ENCODE measurements at places on chromosomes 1 and 21. TPM values are rescaled to one million over a fixed set of nuclear protein-coding genes. Genes with fewer than 3 reads are reported as not detected.
A peak's percentile ranks its signal among the peaks of the same experiment; 100 is the strongest.

Gene C1orf56
- 5.7 TPM for total RNA-seq

Gene PRDM16
- 15.2 TPM for total RNA-seq

Gene TNFRSF4
- total RNA-seq: 2.6 TPM

DNA sequence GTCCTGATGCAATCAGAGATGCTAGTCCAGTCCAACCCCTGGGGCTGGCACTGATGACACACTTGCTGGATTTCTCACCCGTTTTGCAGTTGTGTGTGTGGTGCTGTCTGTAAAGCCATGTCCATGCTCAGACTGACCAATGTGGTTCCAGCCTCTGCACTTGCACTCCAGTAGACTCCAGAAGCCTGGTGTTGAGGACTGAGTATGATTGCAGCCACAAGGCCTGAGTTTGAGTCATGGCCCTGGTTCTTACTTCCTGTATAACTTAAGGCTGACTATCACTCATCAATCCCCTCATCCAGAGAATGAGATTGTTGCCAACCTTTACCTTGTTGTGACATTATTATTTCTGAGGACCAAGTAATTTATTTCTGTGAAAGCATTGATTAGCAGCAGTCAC, 34.8 kb upstream of the IKBKE start:
- H3K36me3 ChIP-seq: no peaks in the 10 kb centered on the region
- H3K27me3 ChIP-seq: no peaks in the 10 kb centered on the region

GRCh38 chr1:91958926-91959325, 9.7 kb downstream of the BRDT start:
- H3K27me3 ChIP-seq: no peaks in the 10 kb centered on the region
- no peak overlapping the region for H3K4me3 ChIP-seq
- no peaks in the 10 kb centered on the region for H3K4me1 ChIP-seq
- no peak for DNase-seq

- no peaks in the 10 kb centered on the region for H3K4me1 ChIP-seq
- no peak overlapping the region for H3K27ac ChIP-seq
- no peaks in the 10 kb centered on the region for H3K27me3 ChIP-seq
- H3K4me3 ChIP-seq: no peak overlapping the region
- H3K36me3 ChIP-seq: no peaks in the 10 kb centered on the region
- peak; percentile 67 for DNase-seq
These were observed 12.8 kb upstream of the LMX1A start for GRCh38 chr1:165369255-165369848.

DNA sequence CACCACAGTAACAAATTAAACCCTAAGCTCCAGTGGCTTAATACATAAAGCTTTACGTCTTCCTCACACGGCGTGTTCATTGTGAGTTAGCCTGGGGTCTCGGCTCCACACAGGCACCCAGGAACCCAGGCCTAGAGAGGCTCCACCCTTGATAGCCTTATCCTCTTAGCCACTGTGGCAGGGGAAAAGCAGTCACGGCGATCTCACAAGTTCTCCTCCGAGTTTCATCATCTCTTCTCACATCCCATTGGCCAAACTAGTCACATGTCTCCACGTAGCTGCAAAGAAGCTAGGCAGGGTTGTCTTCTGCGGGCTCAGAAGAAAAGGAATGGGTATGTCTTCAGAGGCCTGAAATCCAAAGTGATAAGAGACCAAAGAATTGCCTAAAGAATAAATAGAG, 122.3 kb upstream of the GRIK3 start:
- no peak for DNase-seq
- H3K36me3 ChIP-seq: no peaks in the 10 kb centered on the region
- no peak overlapping the region for H3K27ac ChIP-seq
- H3K27me3 ChIP-seq: no peaks in the 10 kb centered on the region
- no peak overlapping the region for H3K4me3 ChIP-seq
- no peaks in the 10 kb centered on the region for H3K4me1 ChIP-seq

DNA sequence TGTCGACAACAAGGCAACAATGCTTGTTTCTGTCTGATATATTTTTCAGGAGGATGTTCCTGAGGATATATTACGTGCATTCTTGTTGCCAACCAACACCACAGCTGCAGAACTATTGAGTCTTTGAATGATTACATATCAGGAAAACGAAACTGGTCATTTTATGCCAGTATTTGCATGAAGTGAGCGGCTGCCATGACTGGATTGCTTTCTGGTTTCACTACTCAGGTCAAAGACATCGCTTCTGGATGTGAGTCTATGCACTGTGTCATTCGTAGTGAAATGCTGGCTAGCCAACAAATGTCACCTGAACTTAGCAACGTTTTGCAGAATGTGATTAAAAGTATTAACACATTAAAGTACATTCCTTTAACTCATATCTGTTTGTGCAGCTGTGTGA, 35.8 kb upstream of the OLFM3 start:
- H3K36me3 ChIP-seq: no peaks in the 10 kb centered on the region
- H3K4me3 ChIP-seq: no peak overlapping the region
- H3K4me1 ChIP-seq: no peaks in the 10 kb centered on the region
- no peak overlapping the region for H3K27ac ChIP-seq
- no peak for DNase-seq
- H3K27me3 ChIP-seq: no peaks in the 10 kb centered on the region

DNA sequence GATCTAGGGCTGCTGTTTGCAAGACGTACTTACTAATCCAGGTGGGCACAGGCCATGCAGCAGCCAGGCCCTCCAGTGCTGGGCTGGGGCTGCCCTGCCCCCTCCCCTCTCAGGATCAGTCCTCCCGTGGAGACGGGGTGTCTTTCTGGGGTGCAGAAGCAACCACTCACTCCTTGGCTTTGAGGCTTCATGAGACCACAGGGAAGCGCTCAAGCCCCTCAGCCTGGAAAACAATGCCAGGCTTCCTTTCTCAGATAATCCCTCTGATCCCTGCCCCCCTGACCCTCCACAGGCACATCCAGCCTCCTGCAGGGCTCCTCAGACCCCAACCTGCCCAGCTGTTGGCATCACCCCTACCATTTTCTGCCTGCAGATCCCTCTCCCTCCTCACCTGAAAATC, 13.9 kb upstream of the C2CD2 start:
- H3K36me3 ChIP-seq: no peaks in the 10 kb centered on the region
- H3K4me1 ChIP-seq: no peaks in the 10 kb centered on the region
- no peak overlapping the region for H3K27ac ChIP-seq

DNA sequence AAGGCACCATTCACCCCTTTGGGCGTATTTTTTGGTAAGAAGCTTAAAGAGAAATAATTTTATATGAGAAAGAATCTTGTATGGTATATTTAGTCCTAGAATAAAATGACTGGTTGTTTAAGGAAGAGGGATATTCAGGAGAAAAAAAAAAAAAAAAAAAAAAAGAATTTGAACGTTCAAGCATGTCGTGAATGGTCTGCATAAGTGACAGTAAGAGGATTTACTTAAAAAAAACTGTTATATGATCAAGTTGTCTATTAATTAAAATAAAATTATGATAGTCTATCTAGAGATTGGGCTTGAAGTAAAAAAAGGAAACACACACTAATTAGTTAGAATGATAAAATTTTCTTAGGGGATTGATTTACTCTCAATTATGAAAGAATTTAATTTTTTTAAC, 11.7 kb upstream of the OR14I1 start:
- no peaks in the 10 kb centered on the region for H3K4me1 ChIP-seq
- no peak overlapping the region for H3K4me3 ChIP-seq
- no peak for DNase-seq
- no peaks in the 10 kb centered on the region for H3K27me3 ChIP-seq
- H3K36me3 ChIP-seq: no peaks in the 10 kb centered on the region

- H3K27me3 ChIP-seq: no peaks in the 10 kb centered on the region
- H3K27ac ChIP-seq: no peak overlapping the region
- no peak for DNase-seq
- no peaks in the 10 kb centered on the region for H3K36me3 ChIP-seq
These were observed 118.5 kb downstream of the ESRRG start for GRCh38 chr1:216604771-216605170.

GRCh38 chr1:15962176-15962575, 13.7 kb downstream of the ZBTB17 start:
- no peak for DNase-seq
- no peaks in the 10 kb centered on the region for H3K27me3 ChIP-seq
- peaks cover 28% of the 10 kb centered on the region for H3K4me1 ChIP-seq
- H3K36me3 ChIP-seq: no peaks in the 10 kb centered on the region
- H3K27ac ChIP-seq: no peak overlapping the region

DNA sequence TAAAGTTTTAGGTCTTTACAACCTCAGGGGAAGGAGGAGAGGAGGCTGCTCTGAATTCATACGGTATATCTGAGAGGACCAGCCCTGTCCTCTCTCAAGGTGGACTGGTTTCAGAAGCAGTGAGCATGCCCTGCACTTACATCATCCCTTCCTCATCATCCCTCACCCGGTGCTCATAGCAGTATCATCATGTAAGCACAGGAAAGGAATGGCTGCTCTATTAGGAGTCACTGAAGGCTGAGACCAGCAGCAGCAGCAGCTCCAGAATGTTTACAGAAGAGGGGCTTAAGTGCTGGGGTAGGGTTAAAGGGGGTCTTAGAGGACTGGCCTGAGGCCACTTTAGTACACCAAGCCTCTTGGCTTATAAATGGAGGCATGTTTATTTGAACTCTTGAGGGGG, 185.9 kb downstream of the AK5 start:
- DNase-seq: no peak
- no peaks in the 10 kb centered on the region for H3K36me3 ChIP-seq
- no peak overlapping the region for H3K4me3 ChIP-seq

DNA sequence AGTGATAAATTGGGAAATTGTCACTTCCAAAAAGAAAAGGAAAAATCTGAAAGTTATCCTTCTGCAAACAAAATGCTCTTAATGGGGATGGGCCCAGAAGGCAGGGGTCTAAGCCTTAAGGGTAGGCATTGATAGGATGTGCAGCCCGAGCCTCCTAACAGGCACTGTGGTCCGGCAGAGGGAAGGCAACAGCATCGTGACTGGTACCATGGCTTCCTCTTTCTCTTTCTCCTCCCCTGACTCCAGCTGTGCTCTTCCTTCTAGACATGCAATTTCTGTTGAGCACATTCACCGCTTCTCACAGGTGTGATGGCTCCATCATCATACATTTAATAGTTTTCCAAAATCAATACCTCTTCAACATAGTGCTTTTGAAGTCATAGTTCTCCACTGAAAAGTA, 91.5 kb downstream of the SELENOF start:
- H3K4me3 ChIP-seq: no peak overlapping the region
- no peak for DNase-seq
- no peaks in the 10 kb centered on the region for H3K4me1 ChIP-seq

DNA sequence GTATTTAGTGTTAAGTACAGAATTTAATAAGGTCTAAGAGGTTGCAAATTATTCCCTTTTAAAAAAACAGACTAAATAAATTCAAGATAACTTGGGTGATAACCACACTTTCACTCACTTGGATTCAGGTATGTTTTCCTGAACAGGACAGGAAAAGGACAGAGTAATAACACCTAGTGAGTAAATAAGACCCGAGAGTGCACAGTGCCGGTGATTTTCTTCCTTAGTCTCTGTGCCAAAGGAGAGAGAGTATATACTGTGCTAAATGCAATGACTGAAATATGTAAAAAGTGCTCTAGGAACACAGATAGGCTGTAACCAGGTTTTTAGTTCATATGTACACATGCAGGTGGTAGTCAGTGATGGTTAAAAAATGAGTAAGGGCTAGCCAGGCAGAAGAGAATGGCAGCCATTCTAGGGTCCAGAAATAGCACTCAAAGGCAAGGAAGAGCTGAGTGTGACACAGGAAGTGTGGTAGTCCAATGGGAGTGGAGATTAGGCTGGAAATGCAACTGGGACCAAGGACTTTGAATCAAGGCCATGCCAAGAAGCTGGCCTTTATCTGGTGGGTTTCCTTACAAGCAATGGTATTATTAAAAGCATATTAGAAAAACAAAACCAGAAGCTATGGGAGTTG, 58.1 kb downstream of the NRIP1 start:
- H3K36me3 ChIP-seq: no peaks in the 10 kb centered on the region
- H3K4me3 ChIP-seq: no peak overlapping the region
- H3K4me1 ChIP-seq: peaks cover 37% of the 10 kb centered on the region

- H3K27ac ChIP-seq: no peak overlapping the region
- H3K4me3 ChIP-seq: no peak overlapping the region
- H3K27me3 ChIP-seq: no peaks in the 10 kb centered on the region
These were observed 537.7 kb downstream of the BRINP3 start for GRCh38 chr1:189939967-189940366.

GRCh38 chr1:43944860-43945259, 1.9 kb upstream of the IPO13 start:
- DNase-seq: no peak
- H3K4me3 ChIP-seq: no peak overlapping the region
- no peaks in the 10 kb centered on the region for H3K36me3 ChIP-seq
- peaks cover 43% of the 10 kb centered on the region for H3K4me1 ChIP-seq

- peaks cover 26% of the 10 kb centered on the region for H3K4me1 ChIP-seq
- H3K4me3 ChIP-seq: no peak overlapping the region
- no peak overlapping the region for H3K27ac ChIP-seq
- no peaks in the 10 kb centered on the region for H3K27me3 ChIP-seq
These were observed 55.3 kb downstream of the C8B start for GRCh38 chr1:56910441-56910985.

GRCh38 chr1:111571239-111571638, 48.4 kb upstream of the RAP1A start:
- H3K27ac ChIP-seq: no peak overlapping the region
- H3K4me3 ChIP-seq: no peak overlapping the region
- no peak for DNase-seq
- H3K36me3 ChIP-seq: no peaks in the 10 kb centered on the region
- no peaks in the 10 kb centered on the region for H3K27me3 ChIP-seq

GRCh38 chr1:29368936-29369932, 132.9 kb downstream of the PTPRU start:
- no peaks in the 10 kb centered on the region for H3K27me3 ChIP-seq
- no peak for DNase-seq
- no peak overlapping the region for H3K27ac ChIP-seq
- H3K4me3 ChIP-seq: no peak overlapping the region
- H3K36me3 ChIP-seq: no peaks in the 10 kb centered on the region
